ENCODE measurements at places on chromosomes 2 and 18.

DNA sequence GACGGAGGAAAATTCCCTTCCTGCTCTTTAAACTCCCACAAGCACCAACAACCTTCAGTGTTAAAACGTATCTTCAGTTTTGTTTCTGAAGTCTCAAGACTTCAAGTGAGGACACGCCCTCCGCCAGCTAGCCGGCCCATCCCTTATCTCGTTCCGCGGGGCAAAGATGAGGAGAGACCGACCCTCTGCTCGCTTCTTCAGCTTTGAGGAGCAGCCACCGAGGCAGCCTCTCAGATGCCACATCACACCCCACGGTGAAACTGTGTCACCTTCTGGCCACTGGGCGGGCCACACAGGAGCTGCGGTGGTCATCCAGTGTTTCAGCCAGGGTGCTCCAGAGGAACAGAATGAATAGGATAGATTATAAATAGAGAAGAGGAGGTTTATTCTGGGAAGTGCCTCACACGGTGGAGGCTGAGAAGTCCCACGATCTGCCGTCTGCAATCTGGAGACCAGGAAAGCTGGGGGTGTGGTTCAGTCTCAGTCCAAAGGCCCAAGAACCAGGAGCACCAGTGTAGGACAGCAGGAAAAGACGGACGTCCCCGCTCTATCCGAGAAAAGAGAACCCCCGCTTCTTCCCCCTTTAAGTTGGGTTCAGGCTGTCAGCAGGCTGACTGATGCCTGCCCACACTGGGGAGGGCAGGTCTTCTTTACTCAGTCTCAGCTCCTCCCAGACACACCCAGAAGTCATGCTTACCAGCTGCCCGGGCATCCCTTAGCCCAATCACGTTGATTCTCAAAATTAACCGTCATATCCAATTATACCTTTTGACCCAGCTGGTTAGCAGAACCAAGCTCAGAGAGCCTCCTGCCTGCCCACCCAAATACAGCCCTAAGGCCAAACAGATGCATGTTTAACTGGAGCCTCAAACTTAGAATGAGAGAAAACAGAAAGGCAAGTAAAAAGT, 399.7 kb upstream of the ID2 start:
- DNase-seq, result no peak

- DNase-seq, result no peak
Observed at GRCh38 chr2:215190588-215190987, 52.2 kb upstream of the ABCA12 start.

GRCh38 chr2:60605866-60606265, 52.4 kb upstream of the BCL11A start:
- no peak for DNase-seq

GRCh38 chr18:42041793-42042192, 86.8 kb downstream of the PIK3C3 start:
- DNase-seq, result no peak

DNA sequence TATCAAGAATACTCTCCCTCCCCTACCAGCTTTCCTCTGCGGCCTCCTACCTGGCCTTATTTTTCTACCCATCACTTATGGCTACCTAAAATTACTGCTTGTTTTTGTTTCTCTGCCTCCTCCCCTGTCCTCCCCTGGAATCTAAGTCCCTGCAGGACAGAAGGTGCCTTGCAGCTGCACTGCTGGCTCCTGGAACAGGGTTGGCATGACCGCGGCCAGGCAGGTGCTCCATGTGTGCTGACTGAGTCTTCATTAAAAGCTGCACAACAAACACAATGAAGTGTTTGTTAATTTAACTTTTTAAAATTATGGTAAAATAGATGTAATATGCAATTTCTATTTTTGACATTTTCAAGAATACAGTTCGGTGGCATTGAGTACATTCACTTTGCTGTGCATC, 171.9 kb upstream of the FHL2 start:
- no peak for DNase-seq

GRCh38 chr2:88874063-88874657, 182.7 kb downstream of the RPIA start:
- no peak for DNase-seq

GRCh38 chr2:31217465-31218200, at the start of gene CAPN14:
CAPN14 (minus strand) TSS chr2:31217515; CDS start chr2:31205447, 12,068 bp downstream.
- DNase-seq, result no peak

- DNase-seq, result no peak
Observed at GRCh38 chr2:64685430-64685829, 31.7 kb upstream of the SERTAD2 start.

GRCh38 chr2:60509066-60509465, 44.4 kb downstream of the BCL11A start:
- DNase-seq, result no peak

DNA sequence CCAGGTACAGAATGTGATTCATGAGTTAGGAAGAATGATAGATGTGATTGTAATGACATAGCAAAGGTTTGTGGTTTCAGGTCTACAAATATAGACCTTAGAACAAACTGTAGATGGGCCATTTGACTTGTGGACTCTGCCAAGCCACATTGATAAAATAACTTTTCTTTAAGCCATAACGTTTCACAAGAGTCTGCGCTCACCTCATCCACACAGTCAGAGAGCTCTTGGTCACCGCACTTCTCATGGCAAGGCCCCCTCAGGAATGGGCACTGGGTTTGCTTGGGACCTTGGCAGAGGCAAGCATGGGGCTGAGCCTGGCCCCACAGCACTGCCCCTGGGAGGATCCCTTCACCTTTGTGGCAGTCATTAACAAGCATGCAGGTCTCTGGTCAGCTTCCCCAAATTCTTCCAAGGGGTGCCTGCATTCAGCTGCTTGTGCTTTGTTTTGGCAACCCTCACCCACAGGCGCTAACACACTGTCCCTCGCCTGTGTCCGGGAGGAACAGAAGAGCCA, 14.0 kb downstream of the ARMC9 start:
- DNase-seq, result no peak

- no peak for DNase-seq
Observed at GRCh38 chr18:61400716-61401115, 67.5 kb downstream of the CDH20 start.

DNA sequence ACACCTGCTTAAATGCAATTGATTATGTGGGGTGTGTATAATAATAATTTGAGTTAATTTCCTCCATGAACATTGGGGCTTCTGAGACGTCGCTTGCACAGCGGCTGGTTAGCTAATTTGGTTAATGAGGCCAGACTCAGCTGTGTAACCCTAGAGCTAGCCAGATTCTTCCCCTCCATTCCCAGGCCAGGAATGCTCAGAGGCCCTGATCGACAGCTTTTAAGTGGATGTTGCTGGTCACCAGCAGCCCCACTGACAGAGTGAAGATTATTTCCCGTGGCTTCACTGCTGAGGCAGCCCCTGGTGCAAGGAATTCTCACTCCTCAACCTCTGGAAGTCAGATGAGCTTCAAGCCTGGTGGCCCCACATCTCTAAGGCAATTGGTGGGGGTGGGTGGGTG, 12.4 kb upstream of the EPAS1 start:
- no peak for DNase-seq

- DNase-seq, result no peak
Observed at GRCh38 chr2:922185-922584, 28.5 kb upstream of the SNTG2 start.

- no peak for DNase-seq
Observed at GRCh38 chr2:235050980-235051351, 99.1 kb downstream of the SH3BP4 start.

GRCh38 chr2:88450186-88450585, 2.3 kb downstream of the FOXI3 start:
- DNase-seq, result no peak

- DNase-seq, result no peak
Observed at GRCh38 chr2:101367508-101367907, 19.8 kb downstream of the CREG2 start.

- DNase-seq, result no peak
Observed at GRCh38 chr2:232931636-232932035, 61.6 kb downstream of the SNORC start.

DNA sequence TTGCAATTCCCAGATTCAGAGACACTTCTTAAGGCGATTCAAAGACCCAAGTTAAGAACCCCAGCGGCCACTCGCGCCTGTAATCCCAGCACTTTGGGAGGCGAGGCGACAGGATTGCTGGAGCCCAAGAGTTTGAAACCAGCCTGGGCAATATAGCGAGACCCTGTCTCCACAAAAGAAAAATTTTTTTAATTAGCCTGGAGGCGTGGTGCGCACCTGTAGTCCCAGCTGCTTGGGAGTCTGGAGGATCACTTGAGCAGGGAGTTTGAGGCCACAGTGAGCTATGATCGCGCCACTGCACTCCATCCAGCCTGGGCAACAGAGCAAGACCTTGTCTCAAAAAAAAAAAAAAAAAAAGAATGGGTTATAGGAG, 585 bp upstream of the ANAPC1 start:
- no peak for DNase-seq

GRCh38 chr2:26059542-26059941, 25.7 kb downstream of the RAB10 start:
- DNase-seq, result no peak

Measured in stimulated activated CD4-positive, alpha-beta T cell treated with anti-CD3 and anti-CD28 coated beads, Interleukin-1b, Interleukin-23, amount 100 ng/mL, for 1 hour (primary cell).